ENCODE measurements at places on chromosomes 12 and 14. TPM values are rescaled to one million over a fixed set of nuclear protein-coding genes. Genes with fewer than 3 reads are reported as not detected.

Gene KRT71
- total RNA-seq: not detected

Gene SDR9C7
- not detected for total RNA-seq

Gene GPR137C
- total RNA-seq: 0.06 TPM

Gene ARHGAP5
- 35.3 TPM for total RNA-seq

Gene CFAP73
- not detected for total RNA-seq

Gene LMNTD1
- total RNA-seq: not detected

Gene FGD4
- 9.6 TPM for total RNA-seq

Gene OR6C65
- not detected for total RNA-seq

Gene DHH
- total RNA-seq: not detected

Gene KCNMB4
- total RNA-seq: 0.26 TPM

Gene KCNC2
- total RNA-seq: not detected

Gene CLEC2A
- total RNA-seq: not detected

Gene TSPAN31
- 15.2 TPM for total RNA-seq

Gene SLC7A8
- total RNA-seq: 1.7 TPM

Gene OR4K2
- not detected for total RNA-seq

Data from A549 treated with Mapracorat at 1 μM for 4 hours (cell line).